AG10803 (cell line): ENCODE measurements at places on chromosomes 13 and 19.

GRCh38 chr19:10419200-10419645 is 1.1 kb upstream of the PDE4A start:
- DNase-seq = no peak

- peak; percentile 86 for DNase-seq
Observed at GRCh38 chr19:6744381-6745301, 5.2 kb downstream of the TRIP10 start.

GRCh38 chr13:60584976-60585375 is 188.0 kb downstream of the TDRD3 start:
- DNase-seq = no peak

DNA sequence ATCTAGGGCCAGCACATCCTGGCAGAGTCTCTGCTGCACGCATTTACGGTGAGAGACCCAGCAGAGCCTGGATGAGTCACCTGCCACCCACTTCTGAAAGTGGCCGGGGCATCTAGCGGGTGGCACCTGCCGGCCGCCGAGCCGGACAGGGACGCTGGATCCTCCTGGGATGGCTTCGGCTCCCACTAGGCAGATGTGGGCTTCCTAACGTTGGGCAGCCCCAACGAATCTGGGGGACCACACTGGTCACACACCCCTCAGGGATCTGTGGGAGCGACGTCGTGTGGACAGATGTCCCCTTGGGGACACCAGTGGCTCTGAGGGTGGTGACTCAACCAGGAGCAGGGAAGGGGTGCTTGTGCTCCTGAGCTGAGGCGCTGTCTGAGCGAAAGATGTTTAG is 32.2 kb downstream of the TMEM255B start:
- no peak for DNase-seq

DNA sequence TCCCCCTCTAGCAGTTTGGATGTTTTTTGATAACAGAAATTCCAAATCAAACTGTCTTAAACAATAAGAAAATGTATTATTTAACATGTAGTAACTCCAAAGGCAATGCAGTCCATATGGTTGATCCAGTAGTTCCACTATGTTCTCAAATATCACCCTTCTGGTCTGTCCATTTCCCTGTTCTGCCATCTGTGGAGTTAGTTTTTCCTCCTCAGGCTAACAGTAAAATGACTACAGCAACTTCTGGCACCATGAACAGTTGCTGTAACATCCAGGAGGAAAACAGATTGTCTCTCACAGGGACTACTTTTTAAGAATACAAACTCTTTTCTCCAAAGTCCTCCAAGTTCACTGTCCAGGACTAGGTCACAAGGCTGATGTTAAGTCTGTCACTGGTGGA is 455.4 kb downstream of the FGF14 start:
- DNase-seq = no peak

DNA sequence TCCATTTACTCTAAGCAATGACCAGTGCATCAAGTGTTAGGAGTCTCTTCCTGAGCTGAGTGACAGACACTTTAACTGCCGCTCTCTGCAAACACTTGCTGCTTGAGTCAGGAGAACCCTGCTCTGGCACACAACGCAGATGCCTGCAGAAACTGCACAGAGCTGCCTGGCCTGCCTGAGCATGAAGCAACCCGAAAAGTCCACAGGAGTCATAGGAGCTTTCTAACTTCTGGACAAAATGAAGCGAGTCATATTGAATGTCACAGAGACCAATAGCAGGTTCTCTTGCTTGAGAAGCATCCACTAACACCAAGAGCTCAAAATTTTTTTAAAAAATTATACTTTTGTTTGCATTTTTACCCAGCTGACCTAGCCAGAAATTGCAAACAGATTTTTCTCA is 232.4 kb downstream of the LHFPL6 start:
- peak; percentile 78 for DNase-seq

DNA sequence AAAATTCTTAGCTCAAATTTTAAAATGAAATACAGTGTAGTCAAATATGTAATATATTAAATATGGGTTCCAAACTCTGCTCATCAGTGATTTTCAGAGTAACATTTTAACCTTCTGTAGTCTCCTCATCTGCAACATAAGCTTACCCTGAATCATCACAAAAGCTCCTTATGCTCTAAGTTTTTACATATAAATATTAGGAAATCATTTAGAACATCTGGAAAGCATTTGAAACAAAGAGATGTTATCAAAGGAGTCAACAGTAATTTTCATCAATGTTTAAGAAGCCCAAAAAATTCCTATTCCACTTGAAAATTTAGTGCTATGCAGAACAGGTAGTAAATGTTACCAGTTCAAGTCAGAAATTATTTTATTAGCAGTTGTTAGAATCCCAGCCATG is 224.7 kb downstream of the DCT start:
- DNase-seq = peak; percentile 20

DNA sequence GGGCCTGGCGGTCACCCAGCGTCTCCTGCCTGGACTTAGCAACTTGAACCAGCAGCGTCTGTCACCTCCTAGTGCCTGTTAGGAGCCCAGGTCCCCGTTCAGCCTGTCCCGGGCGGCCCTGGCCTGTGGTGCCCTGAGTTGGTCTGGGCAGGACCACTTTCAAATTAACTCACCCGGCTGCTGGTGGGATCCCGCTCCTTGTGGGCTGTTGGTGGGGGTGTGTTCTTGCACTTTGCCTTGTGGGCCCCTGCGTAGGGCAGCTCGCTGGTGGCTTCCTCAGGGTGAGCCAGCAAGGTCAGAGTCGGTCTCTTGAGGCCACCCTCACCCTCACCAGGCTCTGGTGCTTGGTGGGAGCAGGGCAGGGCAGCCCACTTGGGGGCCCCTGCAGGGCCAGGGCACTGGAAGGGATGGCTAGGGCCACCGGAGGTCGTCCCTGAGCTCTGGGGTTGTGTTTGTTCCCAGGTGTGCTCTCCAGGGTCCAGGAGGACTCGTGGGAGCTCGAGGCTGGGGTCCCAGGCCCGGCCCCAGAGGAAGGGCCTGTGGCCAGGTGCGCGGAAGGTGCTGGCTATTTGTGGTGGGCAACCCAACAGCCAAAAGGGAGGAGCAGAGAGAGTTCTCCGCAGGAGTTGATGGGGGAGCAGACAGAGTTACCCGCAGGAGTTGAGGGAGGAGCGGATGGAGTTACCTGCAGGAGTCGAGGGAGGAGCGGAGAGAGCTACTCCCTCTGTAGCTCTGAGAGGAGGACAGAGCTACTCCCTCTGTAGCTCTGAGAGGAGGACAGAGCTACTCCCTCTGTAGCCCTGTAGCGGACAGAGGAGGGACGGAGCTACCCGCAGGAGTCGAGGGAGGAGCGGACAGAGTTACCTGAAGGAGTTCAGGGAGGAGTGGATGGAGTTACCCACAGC is 16.9 kb downstream of the TFDP1 start:
- no peak for DNase-seq

DNA sequence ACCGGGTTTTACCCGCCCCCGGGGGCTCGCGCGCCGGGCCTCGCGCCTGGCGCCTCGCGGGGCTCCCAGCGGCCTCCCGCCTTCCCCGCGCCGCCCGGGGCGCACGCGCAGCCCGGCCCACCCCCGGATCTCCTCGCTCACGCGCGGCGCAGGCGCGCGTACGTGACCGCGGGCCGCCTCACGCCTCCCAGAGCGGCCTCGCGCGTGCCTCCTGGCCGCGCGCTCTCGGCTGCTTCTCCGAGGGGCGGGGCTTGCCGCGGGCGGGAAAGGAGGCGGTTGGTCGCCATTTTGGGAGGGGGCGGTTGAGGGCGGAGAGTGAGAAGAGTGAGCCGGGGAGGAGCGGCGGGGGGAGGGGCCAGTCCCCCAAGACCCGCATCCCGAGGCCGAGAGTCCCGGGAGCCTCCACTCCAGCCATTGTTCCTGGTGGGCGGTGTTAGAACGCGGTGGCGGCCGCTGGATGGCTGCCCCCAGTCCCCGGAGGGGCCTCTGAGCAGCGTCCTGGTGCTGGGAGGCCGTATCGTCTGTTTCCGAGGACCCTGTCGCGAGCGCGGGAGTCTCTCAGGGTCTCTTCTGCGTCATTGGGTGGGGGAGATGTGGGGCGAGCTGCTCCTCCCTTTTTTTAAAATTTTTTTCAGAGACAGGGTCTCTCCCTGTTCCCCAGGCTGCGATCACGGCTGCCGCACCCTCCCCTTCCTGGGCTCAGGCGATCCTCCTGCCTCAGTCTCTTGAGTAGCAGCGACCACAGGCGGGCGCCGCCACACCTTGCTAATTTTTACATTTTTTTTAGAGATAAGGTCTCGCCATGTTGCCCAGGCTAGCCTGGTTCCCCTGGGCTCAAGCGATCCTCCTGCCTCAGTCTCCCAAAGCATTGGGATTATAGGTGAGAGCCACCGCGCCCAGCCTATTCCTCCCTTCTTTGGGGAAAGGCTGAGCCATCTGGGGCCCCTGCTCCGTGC is at the start of gene ZNF541:
Gene ZNF541, minus strand, starts transcription at position 78 of the 956 bp plus-strand sequence. CDS start 17,292 bp downstream, outside the sequence.
- peak; percentile 45 for DNase-seq

GRCh38 chr19:11383706-11384048 is 437 bp downstream of the EPOR start:
- DNase-seq = no peak

DNA sequence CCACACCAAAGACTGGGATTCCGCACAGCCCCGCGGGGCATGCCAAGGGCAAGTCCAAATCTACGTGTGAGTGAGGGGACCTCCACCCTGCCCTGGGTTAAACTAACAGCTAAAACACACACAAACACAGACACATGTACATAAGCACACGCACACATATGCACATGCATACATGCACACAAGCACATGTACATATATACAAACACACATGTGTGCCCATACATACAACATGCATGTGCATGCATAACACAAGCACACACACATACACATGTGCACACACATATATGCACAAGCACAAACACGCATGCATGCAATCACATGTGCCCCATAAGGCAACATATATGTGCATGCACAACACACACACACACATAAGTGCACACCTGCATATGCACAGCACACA is 136.7 kb downstream of the SOX1 start:
- no peak for DNase-seq

- DNase-seq = no peak
Observed at GRCh38 chr13:50140581-50141374, 125.5 kb downstream of the KCNRG start.

GRCh38 chr19:50326101-50326664 is 3.0 kb downstream of the KCNC3 start:
- no peak for DNase-seq

DNA sequence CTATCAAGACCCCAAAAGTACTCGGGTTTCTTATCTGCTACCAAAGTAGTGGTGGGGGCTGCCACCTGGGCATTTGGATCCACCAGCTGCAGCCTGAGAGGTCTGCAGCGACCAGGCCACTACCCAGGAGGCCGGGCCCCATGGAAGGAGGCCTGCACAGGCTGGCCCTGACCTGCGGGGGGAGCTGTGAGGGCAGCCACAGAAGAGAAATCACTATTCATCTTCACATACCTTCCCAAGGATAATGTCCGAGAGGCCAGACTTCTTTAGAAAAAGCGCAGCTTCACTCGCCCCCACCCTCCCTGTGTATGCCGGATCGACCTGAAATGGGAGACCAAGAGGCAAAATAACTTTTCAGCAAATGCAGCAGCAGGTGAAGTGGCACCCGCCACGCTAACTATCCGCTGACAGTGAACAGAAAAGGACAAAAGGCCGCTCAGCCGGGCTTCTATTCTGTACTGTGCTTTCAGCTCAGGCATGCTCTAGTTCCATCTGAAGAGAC is 30.1 kb downstream of the EPS15L1 start:
- DNase-seq = no peak

DNA sequence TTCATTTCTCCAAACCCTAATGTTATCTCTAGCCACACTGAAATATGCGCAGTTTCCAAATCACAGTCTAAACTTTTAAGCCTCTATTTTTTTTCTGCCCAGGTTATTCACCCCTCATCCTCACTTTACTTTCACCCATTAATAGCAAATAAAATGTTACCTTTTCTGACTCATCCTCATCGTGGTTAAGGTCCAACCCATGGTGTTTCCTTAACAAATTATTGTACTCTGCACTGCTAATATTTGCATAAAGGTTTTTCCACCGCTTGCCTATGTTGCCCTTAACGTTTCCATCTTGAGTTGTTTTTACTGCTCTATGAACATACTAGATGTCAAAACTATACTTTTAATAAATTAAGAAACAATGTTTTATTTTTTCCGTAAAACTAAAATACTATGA is 780.9 kb upstream of the KLHL1 start:
- no peak for DNase-seq

DNA sequence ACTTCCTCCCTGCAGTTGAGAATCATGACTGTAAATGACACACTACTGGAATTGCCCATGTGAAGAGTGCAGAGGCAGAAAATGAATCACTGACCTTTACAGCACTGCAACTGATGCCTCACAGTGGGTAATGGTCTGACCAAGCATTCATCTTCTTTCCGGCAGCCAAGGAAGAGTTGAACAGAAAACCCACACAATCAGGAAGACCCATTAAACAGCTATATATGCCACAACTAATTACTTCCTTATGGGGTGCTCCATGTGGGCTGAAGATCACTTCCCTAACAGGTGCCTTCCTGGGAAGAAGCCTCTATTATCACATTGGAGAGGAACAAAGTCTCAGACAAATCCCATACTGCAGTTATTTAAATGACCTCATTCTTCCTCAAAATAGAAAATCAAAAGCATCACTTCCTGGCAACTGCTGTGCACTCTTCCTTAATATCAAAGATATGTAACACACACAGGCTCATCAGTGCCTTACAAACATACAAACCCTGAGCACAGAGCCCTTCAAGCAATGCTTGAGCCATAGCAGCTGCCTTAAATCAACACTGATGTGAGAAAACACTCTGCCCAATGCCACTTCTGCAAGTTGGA is 45.8 kb downstream of the RUBCNL start:
- peak; percentile 70 for DNase-seq

DNA sequence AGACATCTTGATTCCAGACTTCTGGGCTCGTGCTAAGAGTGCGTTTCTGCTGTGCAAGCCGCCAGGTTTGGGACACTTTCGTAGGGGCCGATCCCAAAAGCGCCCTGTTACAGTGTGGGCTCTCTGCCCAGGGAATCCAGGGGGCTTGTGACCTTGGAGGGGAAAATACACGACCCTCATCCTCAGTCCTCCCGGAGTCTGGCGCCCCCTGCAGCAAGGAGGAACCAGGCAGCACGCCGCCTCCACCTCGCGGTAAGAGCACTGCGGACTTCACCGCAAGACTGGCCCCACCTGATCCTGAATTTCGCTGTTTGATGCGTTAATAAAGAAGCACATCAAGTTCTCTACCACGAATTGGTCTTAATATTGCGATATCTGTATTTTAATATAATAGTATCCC is 5.2 kb downstream of the POLRMT start:
- DNase-seq = no peak

DNA sequence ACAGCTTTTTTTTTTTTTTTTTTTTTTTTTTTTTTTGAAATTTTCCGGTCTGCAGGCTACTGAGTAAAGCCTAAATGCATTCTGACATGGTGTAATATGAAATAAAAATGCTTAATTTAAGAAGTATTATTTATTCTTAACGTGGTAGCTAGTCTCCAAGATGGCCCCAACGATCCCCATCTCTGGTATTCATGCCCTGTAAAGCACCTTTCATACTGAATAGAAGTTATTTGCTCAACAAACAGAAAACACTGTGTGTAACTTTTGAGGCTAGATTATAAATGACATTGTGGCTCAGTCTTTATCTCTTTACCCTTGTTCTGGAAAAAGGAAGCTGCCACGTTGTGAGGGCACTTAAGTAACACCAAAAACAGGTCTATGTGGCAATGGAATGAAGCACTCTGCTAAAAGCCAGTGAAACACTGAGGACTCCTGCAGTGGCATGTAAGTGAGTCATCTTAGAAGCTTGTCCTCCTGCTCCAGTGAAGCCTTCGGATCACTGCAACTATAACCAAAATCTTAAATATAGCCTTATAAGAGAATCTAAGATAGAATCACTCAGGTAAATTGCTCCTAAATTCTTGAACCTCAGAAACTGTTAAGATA is 128.7 kb downstream of the UGGT2 start:
- DNase-seq = peak; percentile 91

GRCh38 chr13:98223741-98224140 is 46.7 kb upstream of the RNF113B start:
- no peak for DNase-seq
